ENCODE measurements at places on chromosomes 11 and 22. TPM values are rescaled to one million over a fixed set of nuclear protein-coding genes. Genes with fewer than 3 reads are reported as not detected.

The SYT9 gene
- 0.16 TPM for total RNA-seq

The NPTXR gene
- total RNA-seq, result 12.2 TPM

The GTSE1 gene
- total RNA-seq, result 29.9 TPM

The SLC7A4 gene
- not detected for total RNA-seq

The BMAL1 gene
- total RNA-seq, result 14.5 TPM

The SCGB1C1 gene
- total RNA-seq, result not detected

The CTNND1 gene
- total RNA-seq, result 66.6 TPM

The APOA5 gene
- total RNA-seq, result not detected

The HBB gene
- not detected for total RNA-seq

The ALDH3B2 gene
- total RNA-seq, result not detected

The SLC37A2 gene
- 0.15 TPM for total RNA-seq

The OR52H1 gene
- not detected for total RNA-seq

The ARFGAP3 gene
- 17.0 TPM for total RNA-seq

The SAA1 gene
- total RNA-seq, result not detected

The KRTAP5-11 gene
- not detected for total RNA-seq

The DENND6B gene
- total RNA-seq, result 2.8 TPM

The OR2AT4 gene
- not detected for total RNA-seq

The CD151 gene
- total RNA-seq, result 795 TPM

The FIBIN gene
- total RNA-seq, result not detected

The MRGPRX4 gene
- total RNA-seq, result not detected

All from A549 treated with CpdA at 1 μM for 4 hours (cell line).